ENCODE measurements at places on chromosomes 1 and 21.

- no peak for DNase-seq
Observed at GRCh38 chr1:94784190-94784515, 36.0 kb upstream of the SLC44A3 start.

- no peak for DNase-seq
Observed at GRCh38 chr1:243409284-243409683, 153.4 kb downstream of the SDCCAG8 start.

DNA sequence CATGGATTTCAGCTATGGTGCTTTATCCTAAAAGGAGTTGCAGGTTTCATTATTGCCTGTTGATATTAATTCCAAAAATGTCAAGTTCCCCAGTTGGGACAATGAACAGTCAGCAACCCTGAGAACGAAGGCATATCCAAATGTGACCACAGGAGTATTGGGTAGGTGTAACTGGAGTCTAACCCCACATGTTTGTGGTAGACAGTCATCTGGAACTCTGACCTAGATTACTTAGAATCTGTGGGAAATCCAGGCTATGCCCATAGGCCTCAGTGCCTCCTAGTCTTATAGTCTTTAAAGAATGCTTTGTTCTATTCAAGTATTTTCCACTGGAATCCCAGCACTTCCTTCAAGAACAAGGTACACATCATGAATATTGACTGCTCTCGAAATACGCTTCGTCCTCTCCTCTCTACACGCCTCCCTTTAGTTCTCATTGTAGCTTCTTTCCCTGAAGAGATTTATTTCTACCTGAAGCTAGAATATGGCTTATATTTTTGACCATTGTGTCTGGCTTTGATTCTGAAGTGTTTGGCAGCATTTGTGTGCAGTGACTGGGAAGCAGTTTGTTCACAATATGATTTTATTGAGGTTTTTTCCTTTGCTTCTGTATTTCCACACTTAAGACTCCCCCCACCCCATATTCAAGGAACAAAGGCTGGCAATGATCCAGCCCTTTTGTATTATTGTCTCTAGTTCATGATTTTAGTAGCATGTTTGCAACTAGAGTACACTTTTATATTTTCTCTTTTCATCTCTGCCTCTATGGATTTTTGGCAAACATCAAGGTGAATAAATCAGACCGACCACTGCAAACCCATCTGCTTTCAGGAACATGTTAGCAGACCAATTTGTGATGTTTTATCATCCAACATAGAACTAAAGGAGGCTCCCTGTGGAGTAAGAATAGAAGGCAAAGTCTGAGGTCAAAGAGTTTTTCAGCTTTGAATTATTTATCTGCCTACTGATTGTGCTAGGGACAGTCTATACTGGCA lies 178.6 kb downstream of the GPR52 start:
- peak; percentile 65 for DNase-seq

GRCh38 chr1:8406960-8407359 lies 89.0 kb downstream of the SLC45A1 start:
- DNase-seq = no peak

GRCh38 chr1:215425138-215425537 lies 142.0 kb upstream of the KCTD3 start:
- no peak for DNase-seq

GRCh38 chr1:39544327-39544726 lies 32.3 kb downstream of the PABPC4 start:
- DNase-seq = no peak

- no peak for DNase-seq
Observed at GRCh38 chr1:116242741-116243140, 130.3 kb upstream of the ATP1A1 start.

GRCh38 chr1:192087334-192087733 lies 70.9 kb upstream of the RGS18 start:
- no peak for DNase-seq

- DNase-seq = no peak
Observed at GRCh38 chr1:58983162-58983561, 199.3 kb upstream of the JUN start.

DNA sequence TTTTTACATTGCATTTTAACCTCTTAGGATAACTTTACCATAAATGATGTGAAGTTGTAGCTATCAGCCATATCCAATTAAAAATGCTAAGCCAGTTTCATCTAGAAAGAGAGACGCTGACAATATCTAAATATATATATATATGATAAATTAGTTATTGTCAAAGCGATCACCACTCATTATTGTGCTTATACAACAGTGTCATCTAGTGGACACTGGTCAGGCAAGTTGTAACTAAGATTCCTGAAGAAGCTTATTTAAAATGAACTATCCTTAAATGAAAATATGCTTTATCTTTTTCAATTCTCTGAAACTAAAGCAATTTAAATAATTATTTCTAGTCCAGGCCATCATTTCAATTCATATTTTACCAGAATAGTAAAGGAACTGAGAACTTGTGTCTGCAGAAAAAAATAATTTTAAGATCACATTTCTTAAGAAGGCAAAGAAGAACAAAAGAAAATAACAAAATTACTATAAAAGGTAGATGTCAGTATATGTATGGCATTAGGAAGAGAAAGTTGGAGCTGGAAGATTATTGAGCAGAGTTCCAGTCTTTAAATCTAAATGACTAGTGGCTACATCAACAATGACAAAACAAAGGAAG lies 193.3 kb upstream of the SNX7 start:
- DNase-seq = peak; percentile 53

DNA sequence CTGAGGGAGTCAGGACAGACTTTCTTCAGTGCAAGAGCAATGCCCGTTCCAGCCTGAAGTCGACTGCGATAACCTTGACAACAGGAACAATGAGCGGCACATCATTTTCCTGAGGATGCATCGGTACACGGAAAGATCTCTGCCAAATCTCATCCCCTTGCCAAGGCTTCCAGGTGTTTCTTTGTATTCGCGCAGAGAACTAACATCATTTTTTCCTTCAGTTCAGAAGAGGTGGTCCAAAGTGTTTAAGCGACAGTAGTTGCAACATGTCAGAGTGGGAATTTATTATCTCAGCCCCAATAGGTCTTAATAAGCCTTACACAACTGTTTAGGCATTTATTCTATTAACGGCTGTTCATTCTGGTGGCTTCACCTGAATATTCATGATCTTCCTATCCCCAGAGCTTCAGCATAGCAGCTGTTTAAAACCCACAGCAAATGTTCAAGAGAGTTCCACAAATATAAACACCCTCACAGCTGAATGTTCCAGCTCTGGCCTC lies 129.7 kb upstream of the NFIA start:
- no peak for DNase-seq

DNA sequence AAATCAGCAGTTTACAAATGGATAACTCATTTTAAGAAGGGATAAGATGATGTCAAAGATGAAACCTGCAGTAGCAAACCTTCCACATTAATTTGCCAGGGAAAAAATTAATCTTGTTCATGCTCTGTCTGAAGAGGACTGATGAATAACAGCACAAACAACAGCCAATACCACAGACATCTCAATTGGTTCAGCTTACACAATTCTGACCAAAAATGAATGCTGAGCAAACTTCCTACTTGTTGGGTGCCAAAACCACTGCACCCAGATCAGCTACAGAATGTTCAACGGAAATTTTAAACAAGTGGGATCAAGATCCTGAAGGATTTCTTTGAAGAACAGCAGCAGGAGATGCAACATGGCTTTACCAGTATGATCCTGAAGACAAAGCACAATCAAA lies 98.3 kb downstream of the COQ8A start:
- peak; percentile 4 for DNase-seq

DNA sequence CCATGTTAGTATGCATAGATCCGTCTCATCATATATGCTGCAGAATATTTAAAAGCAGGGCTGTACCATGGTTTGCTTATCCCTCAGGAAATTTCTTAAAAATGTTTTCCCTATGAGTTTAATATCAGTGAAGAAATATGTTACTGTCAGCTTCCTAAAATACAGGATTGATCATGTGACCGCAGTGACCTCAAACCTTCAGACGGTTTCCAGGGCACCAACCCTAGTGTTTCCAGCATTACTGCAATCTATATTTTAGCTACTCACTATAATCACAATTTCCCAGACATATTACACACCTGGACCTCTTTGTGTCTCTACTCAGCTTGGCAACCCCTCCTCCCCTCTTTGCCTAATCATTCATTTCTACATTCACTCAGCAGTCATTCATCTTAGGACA lies 7.7 kb upstream of the SDHB start:
- DNase-seq = no peak

DNA sequence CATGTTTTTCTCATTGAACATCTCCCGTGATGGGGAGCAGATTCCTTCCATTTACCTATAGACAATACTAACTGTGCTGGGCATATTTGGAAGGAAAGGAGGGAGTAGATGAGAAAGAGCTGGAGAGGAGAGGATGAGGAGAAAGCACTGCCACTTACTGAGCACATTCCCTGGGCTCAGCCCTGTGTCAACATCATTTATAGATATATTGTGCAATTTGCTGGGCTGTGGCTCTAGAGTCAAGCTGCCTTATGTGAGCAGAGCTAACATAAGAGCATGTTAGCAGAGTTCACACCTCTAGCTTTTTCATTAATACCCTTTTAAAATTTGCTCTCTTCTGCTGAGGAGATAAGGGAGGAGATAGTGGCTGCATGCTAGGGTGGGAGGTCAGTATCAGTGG lies 22.3 kb upstream of the CD53 start:
- no peak for DNase-seq

GRCh38 chr1:70091811-70092210 lies 113.6 kb downstream of the LRRC40 start:
- no peak for DNase-seq

- no peak for DNase-seq
Observed at GRCh38 chr1:222314839-222315238, 233.1 kb downstream of the HHIPL2 start.

- no peak for DNase-seq
Observed at GRCh38 chr1:107171333-107171732, 30.5 kb downstream of the NTNG1 start.

Measured in non-pigmented ciliary epithelial cell (primary cell).